CD8-positive, alpha-beta T cell (primary cell): ENCODE measurements at places on chromosomes 3 and 15. TPM values are rescaled to one million over a fixed set of nuclear protein-coding genes. Genes with fewer than 3 reads are reported as not detected.

Gene NRROS
- 4.6 TPM for total RNA-seq

Gene GP9
- not detected for total RNA-seq

Gene PDZRN3
- total RNA-seq: not detected

Gene LOXL1
- 2.2 TPM for total RNA-seq

Gene ADAMTS17
- total RNA-seq: 18.0 TPM

Gene GLDN
- total RNA-seq: not detected

DNA sequence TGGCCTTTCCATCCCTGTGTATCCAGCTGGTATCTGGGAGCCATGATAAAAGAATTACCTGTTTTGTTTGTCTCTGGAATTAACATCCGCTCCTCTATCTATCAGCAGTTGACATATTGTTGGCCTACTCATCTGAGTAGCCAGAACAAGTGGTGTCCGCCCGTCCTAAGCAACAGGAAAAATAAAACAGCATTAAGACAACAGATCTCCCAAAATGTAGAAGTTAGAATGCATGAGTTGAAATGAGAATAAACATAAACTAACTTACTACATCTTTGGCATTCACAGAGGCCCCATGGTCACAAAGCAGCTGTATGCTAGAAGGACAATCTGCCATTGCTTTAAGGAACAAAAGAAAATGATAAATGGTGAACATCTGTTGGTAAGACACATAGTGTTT is 75.9 kb downstream of the UACA start:
- no peak for DNase-seq

DNA sequence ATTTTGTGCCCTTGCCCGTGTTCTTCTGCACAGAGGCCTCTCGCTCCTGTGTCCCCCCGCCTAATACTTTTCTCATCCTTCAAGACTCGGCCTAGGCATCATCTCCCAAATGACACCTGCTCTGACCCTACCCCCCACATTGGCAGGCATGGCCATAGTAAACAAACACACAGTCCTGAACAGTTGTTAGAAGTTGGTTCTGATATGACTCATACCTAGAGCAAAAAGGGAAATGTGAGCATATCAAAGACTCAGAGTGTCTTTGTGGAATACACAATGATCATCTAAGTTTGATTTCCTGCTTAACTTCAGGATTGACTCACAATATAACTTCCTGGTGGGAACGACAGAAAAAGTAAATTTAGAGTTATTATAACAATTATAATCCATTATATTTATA is 120.5 kb downstream of the POLR2M start:
- DNase-seq: no peak

DNA sequence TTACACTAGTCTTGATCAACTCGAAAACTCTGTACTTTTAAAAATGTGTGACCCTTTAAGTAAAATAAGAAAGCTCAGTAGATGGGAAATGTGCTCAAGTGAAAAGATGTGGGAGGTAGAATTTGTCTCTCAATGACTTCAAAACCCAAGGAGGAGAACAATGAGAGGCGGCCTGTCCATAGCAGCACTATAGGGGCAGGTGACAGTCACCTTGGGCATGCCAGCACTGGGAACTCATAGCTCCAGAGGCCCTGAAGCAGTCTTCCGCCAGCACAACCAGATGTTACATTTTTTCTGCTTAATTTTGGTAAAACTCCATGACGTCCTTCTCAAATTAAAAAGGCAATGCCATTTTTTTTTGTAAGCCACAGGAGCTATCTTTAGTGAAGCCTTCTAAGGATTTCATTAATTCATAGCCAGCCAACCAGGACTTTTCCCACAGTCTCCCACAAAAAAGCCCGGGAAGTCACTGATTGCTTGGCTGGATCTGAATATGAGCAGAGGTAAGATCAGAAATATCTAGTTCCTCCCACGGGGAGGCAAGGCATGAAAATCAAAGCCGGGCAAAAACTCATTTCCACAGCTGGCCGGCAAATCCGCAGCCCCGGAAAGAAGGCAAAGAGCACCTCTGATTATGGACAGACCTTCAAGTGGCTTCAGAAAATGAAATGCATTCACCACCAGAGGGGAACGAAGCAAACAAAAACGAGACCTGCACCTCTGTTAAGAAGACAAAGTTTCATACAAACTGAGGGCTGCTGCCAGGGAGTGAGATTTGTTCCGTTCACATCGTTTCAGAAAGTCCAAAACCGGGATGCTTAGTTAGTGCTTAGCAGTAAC is 10.5 kb downstream of the IL17RD start:
- DNase-seq: no peak

GRCh38 chr3:44045476-44046275 is 196.0 kb upstream of the TOPAZ1 start:
- peak; percentile 53 for DNase-seq

- no peak for DNase-seq
These were observed 82.6 kb upstream of the MYZAP start for GRCh38 chr15:57509126-57509525.

DNA sequence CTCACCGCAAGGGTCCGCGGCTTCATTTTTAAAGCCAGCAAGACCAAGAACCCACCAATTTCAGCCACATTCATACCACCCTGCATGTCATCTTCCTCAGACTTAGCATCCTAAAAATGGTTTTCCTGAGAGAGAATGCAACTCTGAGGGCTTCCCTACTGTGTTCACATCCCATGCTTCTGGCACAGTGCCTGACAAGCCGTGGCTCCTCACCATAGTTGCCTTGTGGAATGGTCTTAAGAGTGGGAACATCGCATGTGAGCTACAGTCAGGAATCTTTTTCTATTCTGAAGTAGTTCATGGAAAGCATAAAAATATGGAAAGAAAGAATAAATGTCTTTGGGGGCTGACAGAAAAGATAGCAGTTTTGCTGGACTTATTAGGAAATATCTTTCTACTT is 120.3 kb downstream of the RAP2B start:
- DNase-seq: no peak

- DNase-seq: no peak
These were observed 213.0 kb downstream of the SSR3 start for GRCh38 chr3:156341831-156342416.
